Prostate gland (tissue), 2 donors: ENCODE measurements at places on chromosomes 12 and 14. TPM values are rescaled to one million over a fixed set of nuclear protein-coding genes. Genes with fewer than 3 reads are reported as not detected.
A peak's percentile ranks its signal among the peaks of the same experiment; 100 is the strongest.

Gene ARF3
- total RNA-seq, result 92.4 TPM

Gene TEAD4
- total RNA-seq, result 20.9 TPM

Gene RDH12
- 0.28 TPM for total RNA-seq

Gene ANG
- total RNA-seq, result 78.2 TPM

Gene SOX5
- total RNA-seq, result 7.8 TPM

Gene SPX
- total RNA-seq, result 0.51 TPM

Gene CELA1
- not detected for total RNA-seq

Gene SAMD15
- 0.96 TPM for total RNA-seq

Gene SLC5A8
- 5.6 TPM for total RNA-seq

Gene TOMM20L
- 4.0 TPM for total RNA-seq

Gene PTMS
- 339 TPM for total RNA-seq

Gene KRT79
- not detected for total RNA-seq

Gene C12orf54
- not detected for total RNA-seq

Gene CACNA2D4
- total RNA-seq, result 1.4 TPM

Gene SMOC1
- total RNA-seq, result 187 TPM

Gene ETV6
- 33.6 TPM for total RNA-seq

Gene AICDA
- 4.3 TPM for total RNA-seq

Gene PLEKHG7
- total RNA-seq, result 1.4 TPM

Gene WNT1
- total RNA-seq, result not detected

Gene TAS2R13
- 1.4 TPM for total RNA-seq

Gene DEPDC4
- total RNA-seq, result 5.5 TPM

Gene G2E3
- total RNA-seq, result 11.6 TPM

- DNase-seq, result no peak
Observed at GRCh38 chr12:128079446-128079845, 187.5 kb upstream of the TMEM132C start.

- DNase-seq, result no peak
Observed at GRCh38 chr14:88470542-88471440, 84.0 kb downstream of the PTPN21 start.

DNA sequence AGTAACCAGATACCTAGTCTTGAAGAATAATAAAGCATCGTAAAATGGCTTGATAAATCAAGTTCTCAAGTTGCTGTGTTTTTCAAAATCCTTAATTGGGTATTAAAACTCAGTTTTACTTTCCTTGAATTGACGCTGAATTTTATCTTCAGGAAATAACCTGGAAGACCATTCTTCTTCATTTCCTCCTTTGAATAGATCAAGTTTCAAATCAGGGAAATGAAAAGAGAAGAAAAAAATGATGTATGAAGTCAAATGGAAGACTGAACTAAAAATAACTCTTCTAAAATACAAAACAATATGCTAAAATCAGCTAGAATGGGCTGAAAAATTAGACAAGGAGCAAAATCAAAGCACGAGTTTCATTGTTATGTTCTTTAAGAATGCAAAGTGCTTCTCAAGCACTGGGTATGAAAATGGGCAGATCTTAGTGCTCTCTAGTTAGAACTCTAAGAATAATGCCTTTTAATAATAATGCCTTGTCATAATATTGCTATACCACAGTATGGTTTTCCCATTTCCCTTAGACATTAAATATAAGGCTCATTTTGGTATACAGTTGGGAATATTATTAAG is 54.6 kb upstream of the CLEC14A start:
- no peak for DNase-seq

- DNase-seq, result no peak
Observed at GRCh38 chr12:124480469-124481256, 86.7 kb downstream of the NCOR2 start.

- no peak for DNase-seq
Observed at GRCh38 chr12:75882421-75882820, 149.2 kb downstream of the PHLDA1 start.

DNA sequence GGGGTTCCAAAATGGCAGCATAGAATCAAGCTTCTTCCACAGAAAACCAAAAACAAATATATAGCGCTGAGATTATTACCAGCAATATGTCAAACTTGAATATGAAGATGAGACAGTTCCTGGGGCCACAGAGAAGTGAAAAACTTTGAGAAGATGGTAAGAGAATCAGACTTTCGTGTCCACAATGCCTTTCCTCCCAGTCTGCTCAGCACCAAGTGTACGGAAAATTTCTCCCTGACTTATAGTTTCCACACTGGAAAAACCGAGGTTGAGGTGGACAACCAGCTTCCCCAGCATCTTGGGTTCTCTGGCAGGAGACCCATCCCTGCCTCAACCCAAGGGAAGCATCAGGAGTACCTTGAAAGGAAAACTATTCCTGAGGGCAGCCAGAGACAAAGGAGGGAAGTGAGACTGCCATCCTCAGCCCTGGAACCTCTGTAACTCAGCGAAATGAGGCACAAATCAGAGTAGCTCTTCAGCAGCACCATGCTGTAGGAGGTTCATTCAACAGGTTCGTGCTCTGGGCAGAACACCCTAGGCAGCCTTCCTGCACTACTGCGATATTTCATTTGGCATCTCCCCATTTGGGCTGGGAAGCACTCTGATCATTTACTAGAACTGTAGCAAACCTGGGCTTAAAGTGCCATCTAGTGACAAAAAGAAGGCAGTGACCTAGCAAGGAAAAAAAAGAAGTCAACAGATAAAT is 52.4 kb upstream of the CAPRIN2 start:
- DNase-seq, result peak; percentile 45

GRCh38 chr14:31568161-31568560 is 7.0 kb downstream of the NUBPL start:
- no peak for DNase-seq

GRCh38 chr14:87013583-87013982 is 979.4 kb downstream of the GALC start:
- DNase-seq, result no peak

- DNase-seq, result peak; percentile 76
Observed at GRCh38 chr14:92540472-92541048, 27.0 kb downstream of the RIN3 start.

- DNase-seq, result no peak
Observed at GRCh38 chr12:99648183-99648582, 630 bp downstream of the GARIN6 start.

DNA sequence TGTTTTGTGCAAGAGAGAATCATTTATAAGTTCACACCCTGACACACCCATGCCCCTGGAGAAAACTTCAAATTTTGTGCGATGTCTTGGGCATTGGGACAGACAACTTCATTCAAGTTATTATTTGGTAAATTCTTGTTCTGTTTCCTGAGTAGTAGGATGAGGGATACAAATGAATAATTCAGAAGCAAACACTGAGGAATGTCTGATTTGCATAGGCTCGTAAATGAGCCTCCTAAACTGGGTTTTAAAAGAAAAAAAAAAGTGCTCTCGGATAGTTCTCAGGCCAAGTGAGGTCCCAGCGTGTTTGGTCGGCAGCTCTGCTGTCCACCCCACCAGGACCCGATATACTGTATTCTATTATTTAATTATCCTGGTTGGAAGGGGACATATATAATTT is 134.7 kb upstream of the CPM start:
- DNase-seq, result no peak

DNA sequence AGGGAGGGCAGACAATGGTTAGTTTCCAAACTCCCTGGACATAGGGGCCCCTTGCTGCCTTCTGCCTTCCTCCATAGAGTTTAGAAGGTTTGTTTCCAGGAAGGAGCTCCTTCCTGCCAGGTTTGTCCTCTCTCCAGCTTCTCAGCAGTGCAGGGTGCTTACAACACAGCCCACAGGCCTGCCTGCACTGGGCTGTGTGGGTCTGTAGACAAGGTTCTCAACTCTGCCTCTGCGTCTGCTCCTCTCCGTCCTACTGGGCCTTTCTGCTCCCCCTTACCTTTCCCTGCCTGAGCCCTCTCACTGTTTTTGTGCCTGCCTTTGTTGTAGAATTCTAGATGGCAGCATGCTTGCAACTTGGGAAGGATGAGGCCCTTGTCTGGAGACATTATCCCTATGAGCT is 124.0 kb downstream of the SAMD4A start:
- no peak for DNase-seq

- DNase-seq, result no peak
Observed at GRCh38 chr14:76194327-76194726, 42.6 kb downstream of the GPATCH2L start.

- DNase-seq, result no peak
Observed at GRCh38 chr12:131194166-131194565, 240.5 kb downstream of the ADGRD1 start.

GRCh38 chr12:63150713-63151622 is at the start of gene AVPR1A:
TSS of gene AVPR1A (minus strand) at chr12:63151201. CDS start at chr12:63150836, 365 bp downstream.
- DNase-seq, result no peak

- DNase-seq, result no peak
Observed at GRCh38 chr14:58104808-58105207, 47.2 kb downstream of the ARMH4 start.

GRCh38 chr12:89016970-89017778 is 335.1 kb downstream of the DUSP6 start:
- DNase-seq, result peak; percentile 53

- no peak for DNase-seq
Observed at GRCh38 chr14:35666429-35667043, 132.6 kb downstream of the INSM2 start.

DNA sequence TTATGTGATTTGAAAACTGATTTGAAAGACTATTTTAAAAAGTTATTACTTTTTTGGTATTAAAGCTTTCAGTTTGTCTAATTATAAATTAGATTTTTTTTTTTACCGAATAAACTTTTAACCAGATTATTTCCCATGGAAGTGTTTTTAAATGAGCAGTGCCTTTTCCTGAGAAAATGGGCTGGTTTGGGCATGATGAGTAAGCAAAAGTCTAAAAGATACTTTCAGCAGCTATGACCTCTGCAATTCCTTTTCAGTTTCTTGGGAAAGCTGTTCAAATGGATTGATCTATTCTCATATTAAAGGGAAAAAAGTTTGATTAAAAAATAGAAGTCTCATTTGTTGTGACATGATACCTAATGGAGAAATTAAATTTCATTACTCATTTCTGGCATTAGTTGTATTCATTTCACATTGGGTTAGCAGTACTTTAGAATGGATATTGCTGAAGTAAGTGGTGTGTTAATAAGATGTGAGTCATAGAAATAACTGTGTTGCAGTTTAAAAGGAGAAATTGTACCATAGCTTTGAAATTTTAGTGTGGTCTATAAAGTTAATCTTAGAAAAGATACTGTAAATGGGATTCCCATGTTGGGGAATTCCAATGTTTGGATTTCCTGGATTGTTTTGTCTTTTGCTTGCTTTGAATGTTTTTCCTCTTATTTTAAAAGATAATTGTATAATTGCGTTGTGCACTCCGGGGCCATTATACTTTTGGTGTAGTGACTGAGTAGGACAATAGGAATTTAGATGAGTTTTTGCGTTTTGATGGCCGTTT is 21.0 kb downstream of the KTN1 start:
- DNase-seq, result no peak

DNA sequence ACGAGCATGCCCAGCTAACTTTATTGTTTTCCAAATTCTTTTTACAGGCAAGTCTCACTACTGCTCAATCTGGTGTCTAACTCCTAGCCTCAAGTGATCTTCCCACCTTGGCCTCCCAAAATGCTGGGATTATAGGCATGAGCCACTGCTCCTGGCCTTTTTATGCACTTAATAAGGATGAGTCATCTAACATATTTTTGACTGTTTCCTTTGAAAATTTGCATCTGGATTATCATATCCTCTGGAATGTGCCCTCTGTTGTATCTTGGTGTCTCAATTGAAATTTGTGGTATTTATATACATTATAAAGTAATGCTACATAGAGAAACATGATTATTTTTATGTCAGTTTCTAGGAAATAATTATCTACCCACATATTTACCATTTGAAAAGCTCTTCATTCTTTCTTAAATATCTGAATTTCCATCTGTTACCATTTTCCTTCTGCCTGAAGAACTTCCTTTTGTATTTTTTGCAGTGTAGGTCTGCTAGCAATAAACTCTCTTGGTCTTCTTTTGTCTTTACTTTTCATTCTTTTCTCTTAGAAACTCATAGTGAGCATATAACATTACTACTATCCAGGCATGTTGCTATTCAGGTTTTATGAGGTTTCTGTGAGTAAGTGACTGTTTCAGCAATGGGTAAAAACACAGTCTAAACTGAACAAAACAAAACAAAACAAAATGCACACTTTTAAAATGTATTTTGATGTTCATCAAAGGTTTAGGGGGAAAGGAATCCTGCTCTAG is 52.8 kb upstream of the CNOT2 start:
- DNase-seq, result no peak

GRCh38 chr12:111270774-111271173 is 98.1 kb downstream of the PHETA1 start:
- DNase-seq, result no peak

- no peak for DNase-seq
Observed at GRCh38 chr12:26701604-26702215, 131.3 kb downstream of the ITPR2 start.

- DNase-seq, result no peak
Observed at GRCh38 chr14:73760598-73761586, 46.7 kb upstream of the PNMA1 start.

- DNase-seq, result no peak
Observed at GRCh38 chr14:39342768-39343167, 89.5 kb downstream of the FBXO33 start.

DNA sequence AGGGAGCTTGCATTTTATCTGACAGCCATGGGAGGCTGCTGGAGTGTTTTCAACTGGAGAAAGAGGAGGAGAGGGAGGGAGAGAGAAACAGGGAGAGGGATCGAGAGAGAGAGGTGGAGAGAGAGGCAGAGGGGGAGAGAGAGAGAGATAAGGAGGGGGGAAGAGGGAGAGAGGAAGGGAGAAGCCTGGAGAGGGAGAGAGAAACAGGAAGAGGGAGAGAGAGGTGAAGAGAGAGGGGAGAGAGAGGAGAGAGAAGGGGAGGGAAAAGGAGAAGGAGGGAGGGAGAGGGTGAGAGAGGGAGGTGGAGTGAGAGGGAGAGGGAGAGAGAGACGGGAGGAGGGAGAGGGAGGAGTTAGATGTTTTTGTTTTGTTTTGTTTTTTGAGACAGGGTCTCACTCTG is 45.6 kb downstream of the DNAH10 start:
- no peak for DNase-seq

DNA sequence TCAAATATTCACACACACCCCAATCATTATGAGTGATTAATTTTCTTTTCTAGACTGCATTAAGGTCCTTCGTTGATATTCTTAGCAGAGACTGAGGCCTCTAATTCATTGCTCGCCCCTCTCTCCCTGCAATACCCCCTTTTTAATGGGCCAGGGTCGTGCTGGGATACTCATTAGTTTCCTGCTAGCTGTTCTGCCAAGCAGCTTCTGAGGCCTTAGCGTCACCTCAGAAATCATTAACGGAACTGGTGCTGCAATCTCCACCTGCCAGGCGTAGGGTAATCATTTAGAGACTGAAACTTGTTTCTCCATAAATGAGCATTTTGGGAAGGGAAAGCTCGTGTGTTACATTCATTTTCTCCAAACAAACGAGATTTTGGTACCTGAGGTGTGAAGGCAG is 1054.7 kb downstream of the GALC start:
- DNase-seq, result no peak
